ENCODE measurements at places on chromosomes 5 and 9.

DNA sequence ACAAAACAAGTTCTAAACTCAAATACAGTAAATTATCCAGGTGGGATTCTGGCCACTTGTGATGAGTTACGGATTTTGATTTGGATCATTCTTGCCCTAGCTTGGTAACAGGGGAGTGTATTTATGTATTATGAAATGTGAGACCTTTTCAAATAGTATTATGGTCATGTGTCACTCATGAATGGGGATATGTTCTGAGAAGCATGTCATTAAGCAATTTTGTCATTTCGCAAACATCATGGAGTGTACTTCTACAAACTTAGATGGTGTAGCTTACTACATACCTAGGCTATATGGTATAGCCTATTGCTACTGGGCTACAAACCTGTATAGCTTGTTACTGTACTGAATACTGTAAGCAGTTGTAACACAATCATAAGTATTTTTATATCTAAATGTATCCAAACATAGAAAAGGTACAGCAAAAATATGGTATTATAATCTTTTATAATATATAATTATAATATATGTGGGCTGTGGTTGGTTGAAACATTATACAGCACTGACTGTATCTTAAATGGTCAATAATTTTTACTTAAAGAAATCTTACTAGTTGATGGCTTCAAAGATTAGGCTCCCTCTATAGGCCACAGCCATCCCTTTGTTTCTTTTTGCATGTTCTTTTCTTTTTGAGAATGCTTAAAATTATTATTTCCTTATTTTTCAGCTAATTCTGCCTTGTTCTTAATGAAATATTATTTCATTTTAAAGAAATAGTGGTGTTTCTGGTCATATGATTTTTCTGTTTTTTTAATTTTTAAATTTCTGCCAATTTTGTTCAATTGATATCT lies 128.4 kb downstream of the MAST4 start:
- DNase-seq, result no peak

DNA sequence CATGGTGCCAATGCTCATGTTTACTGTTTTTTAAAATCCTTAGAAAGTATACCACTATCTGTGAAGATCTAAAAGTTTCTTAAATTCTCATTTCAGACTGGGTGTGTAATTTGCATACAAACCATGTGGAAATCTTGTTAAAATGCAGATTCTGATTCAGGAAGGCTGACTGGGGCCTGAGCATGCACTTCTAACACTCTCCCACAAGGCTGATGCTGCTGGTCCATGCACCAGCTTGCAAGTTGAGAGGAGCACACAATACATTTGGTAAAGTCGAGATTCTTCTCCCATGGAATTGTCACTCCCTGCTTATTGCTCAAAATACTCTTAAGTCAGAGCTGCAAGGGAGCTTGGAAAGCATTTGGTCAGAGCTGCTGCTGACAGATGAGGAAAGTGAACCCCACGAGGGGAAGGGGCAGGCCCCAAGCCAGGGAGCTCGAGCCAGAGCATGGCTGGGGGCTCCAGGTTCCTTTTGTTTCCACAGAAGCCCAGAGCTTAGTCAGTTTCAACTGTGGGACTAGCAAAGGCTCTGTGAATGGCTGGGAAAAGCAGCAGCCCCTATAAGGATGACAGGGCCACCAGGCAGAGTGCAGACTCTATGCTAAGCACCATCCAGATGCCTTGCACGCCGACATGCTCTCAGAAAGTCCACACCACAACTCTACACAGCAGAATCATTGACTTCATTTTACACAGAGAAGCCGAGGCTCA lies 93.5 kb upstream of the HAND1 start:
- no peak for DNase-seq

DNA sequence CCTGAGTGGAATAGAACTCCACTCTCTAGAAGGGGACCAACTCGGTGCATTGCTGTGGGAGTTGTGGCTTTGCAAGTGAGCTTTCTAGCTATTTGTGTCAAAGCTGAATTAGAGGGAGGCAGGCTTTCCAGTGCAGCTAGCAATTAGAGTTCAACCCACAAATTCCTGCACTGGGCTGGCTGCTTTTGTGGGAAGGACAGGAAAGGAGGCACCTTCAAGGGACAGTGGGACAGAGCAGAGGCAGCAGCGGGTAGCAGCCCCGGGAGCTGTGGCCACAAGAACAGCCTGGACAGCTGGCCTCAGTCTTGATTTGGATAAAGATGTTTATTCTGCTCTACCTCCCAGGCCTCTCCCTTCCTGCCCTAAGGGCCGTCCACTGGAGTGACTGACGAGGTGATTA lies 83.7 kb upstream of the SLIT3 start:
- no peak for DNase-seq

DNA sequence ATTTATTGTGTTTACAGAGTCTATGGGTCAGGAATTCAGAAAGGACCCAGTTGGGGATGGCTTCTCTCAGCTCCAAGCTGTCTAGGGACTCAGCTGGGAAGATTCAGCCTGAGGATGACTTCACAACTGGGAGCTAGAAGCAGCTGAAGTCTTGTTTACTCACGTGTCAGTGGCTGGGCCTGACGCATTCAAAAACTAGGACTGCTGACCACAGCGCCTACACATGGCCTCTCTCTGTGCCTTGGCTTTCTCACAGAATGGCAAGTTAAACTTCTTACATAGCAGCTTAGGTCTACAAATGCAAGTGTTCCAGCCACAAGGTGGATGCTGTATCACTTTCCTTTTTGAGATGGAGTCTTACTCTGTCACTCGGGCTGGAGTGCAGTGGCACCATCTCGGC lies 16.3 kb upstream of the PPP2CA start:
- DNase-seq, result no peak

- DNase-seq, result no peak
These were observed 1191.9 kb upstream of the NUDT12 start for GRCh38 chr5:104754311-104754995.

DNA sequence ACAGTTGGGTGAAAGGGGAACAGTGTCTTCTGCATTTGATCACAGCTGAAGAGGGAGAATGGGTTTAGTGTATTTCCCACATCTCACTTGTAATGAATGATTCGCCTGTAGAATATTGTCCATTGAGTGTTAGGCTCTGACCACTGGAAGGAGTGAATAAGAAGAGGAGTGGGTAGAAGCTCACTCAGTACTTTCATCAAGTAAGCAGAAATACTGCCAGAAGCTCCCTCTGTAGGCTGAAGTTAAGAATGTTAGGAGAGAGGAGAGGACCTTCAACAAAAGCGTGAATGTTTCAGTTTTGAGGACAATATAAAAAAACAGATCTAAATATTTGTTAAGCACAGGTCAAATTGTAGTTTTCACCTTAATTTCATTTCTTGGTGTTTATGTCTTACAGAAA lies 27.5 kb downstream of the FSD1L start:
- no peak for DNase-seq

DNA sequence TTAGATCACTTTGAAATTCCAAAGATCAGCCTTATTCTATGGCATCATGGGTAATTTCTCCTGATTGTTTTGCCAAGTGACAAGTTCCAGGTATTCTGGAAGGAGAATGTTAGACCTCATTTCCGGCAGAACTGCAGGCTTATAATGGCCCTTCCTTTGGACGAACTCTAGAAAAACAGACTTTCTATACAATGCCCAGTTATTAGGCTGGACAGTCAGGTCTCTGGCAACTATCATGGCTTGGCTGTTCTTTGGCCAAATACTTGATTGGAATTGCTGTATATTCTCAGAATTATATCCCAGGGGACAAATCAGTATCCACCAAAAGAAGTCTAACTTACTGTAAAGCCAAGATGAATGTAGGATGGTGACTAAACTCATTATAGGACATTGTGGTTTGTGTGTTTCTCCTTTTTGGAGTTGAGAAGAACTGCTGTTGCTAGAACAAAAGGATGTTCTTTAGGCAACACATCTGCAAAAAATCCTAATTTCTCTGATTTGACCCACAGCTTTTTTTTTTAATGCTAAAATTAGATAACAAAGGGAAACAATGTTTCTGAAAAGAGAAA lies 69.0 kb downstream of the ADAMTSL1 start:
- no peak for DNase-seq

GRCh38 chr5:81045389-81045807 lies 85.2 kb downstream of the RASGRF2 start:
- DNase-seq, result no peak

GRCh38 chr5:32589942-32590869 lies 4.8 kb downstream of the SUB1 start:
- DNase-seq, result no peak

GRCh38 chr5:14932902-14933469 lies 61.4 kb upstream of the ANKH start:
- no peak for DNase-seq

DNA sequence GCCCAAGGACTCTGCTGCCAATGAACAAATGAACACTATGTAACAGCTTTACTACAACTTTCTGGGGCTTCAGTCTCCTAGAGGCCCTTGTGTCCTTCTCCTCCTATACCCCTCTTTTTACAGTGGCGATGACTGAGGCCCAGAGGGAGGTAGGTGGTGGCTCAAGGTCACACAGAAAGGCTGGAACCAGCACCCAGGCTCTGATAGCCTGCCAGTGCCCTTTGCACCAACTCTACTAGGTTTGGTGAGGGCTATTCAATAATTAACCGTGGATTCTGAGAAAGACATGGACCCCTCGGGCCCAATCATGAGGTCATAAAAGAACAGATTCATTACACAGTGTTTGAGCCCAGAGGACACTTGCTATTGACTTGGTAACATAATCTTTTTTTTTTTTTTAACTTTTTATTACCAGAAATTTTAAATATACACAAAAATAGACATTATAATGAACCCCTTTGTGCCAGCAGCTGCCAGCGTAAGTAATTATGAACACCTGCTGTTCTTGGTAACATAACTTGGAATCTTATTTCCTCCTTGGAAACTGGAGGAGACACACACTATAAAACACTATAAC lies 6.1 kb upstream of the ALDH1B1 start:
- DNase-seq, result no peak

- no peak for DNase-seq
These were observed 4.2 kb upstream of the ZNF346 start for GRCh38 chr5:177018341-177018740.

DNA sequence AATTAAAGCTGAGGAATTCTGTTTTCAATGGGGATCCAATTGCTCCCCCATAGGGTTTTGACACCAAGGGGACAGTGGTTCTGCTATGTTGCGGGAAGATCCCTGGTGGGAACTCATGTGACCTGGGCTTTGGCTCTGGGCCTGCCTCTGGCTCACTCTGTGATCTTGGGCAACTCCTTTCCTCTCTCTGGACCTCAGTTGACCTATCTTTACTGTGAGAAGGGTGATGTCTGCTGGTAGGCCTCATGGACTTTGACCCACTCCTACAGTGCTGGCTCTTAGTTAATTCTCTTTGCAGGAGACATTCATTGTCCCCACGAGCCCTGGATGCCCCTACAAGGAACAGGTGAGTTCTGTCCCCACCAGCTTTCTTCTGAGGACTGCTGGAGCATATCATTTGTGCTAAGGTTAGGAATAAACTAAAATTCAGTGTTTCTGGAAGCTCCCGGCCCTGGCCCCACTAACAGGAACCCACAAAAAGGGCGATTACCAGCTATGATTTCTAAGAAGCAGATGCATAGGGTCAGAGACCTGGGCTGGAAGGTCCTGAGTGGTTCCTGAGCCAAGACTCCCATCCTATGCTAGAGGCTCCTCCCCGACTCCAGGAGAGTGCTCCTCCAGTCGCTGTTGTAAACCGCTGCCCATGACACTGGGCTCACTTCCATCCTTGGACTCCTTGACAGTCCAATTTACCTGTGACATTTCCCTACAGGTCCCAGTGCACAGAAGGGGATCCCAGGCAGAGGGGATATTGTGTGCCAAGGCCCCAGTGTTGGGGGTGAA lies 218.3 kb downstream of the PAX5 start:
- DNase-seq, result no peak

DNA sequence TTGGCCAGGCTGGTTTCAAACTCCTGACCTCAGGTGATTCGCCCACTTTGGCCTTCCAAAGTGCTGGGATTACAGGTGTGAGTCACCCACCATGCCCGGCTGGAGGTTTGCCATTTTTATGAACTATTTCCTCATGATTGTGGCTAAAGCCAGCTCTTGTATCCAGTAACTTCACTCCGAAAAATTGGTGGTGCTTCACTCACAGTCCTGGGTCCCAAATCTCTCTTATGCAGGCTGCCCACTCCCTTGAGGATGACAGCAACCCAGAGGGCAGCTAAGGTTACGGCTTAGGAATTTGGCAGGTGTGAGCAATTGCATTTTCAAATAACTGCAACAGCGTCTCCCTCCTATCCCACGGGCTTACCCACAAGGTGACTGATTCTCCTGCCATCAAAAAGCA lies 23.4 kb upstream of the FUBP3 start:
- DNase-seq, result no peak

- no peak for DNase-seq
These were observed 2.6 kb upstream of the SLC35D2 start for GRCh38 chr9:96386157-96386556.
